Bladder microvascular endothelial cell (primary cell): ENCODE measurements at places on chromosomes 5 and 9. TPM values are rescaled to one million over a fixed set of nuclear protein-coding genes. Genes with fewer than 3 reads are reported as not detected.

Gene CHSY3
- 2.6 and 6.5 TPM in 2 replicates for total RNA-seq

Gene SPEF2
- 0.63 and 0.81 TPM in 2 replicates for total RNA-seq

Gene SPACA9
- total RNA-seq, result 1.3 and 1.5 TPM in 2 replicates

Gene GABRA1
- total RNA-seq, result not detected in 2 replicates

Gene FBLL1
- total RNA-seq, result 0.65 and 0.69 TPM in 2 replicates

Gene EIF4EBP3
- total RNA-seq, result 0.44 and 1.6 TPM in 2 replicates

Gene ABCA1
- total RNA-seq, result 16.8 and 27.4 TPM in 2 replicates

Gene MTAP
- total RNA-seq, result 12.0 and 25.6 TPM in 2 replicates

Gene ESM1
- 286 and 379 TPM in 2 replicates for total RNA-seq

Gene NAIP
- total RNA-seq, result 1.8 and 5.4 TPM in 2 replicates

Gene CSF1R
- total RNA-seq, result not detected in 2 replicates

Gene VLDLR
- total RNA-seq, result 7.4 and 26.9 TPM in 2 replicates

Gene TOR2A
- total RNA-seq, result 8.1 and 8.6 TPM in 2 replicates

Gene NME5
- total RNA-seq, result 0.65 and 1.7 TPM in 2 replicates

Gene SLC34A3
- not detected in 2 replicates for total RNA-seq

Gene AKNA
- 3.6 and 4.3 TPM in 2 replicates for total RNA-seq

Gene IFNE
- total RNA-seq, result 0.16 and 0.63 TPM in 2 replicates

Gene SLC23A1
- total RNA-seq, result not detected in 2 replicates

Gene KCNT1
- not detected in 2 replicates for total RNA-seq

Gene PIGO
- total RNA-seq, result 7.6 and 12.6 TPM in 2 replicates

Gene GRM6
- not detected in 2 replicates for total RNA-seq

Gene SPAAR
- total RNA-seq, result 3.4 and 5.8 TPM in 2 replicates

Gene SYK
- total RNA-seq, result not detected in 2 replicates

Gene FGD3
- under 0.01 TPM in 1 of 2 replicates, not detected in the other for total RNA-seq

Gene SLIT3
- under 0.01 and 0.13 TPM in 2 replicates for total RNA-seq

Gene PCDHB5
- 0.32 and 3.6 TPM in 2 replicates for total RNA-seq
